B cell (primary cell): ENCODE measurements at places on chromosomes 7 and 10.
A peak's percentile ranks its signal among the peaks of the same experiment; 100 is the strongest.

GRCh38 chr10:112365014-112365432, 8.9 kb upstream of the ACSL5 start:
- DNase-seq = no peak
- no peak overlapping the region for H3K4me3 ChIP-seq
- H3K36me3 ChIP-seq = no peaks in the 10 kb centered on the region
- H3K27me3 ChIP-seq = no peaks in the 10 kb centered on the region
- no peak overlapping the region for H3K27ac ChIP-seq

GRCh38 chr7:130293521-130293920, 560 bp downstream of the CPA4 start:
- H3K27ac ChIP-seq = peak overlapping the region; percentile 35
- H3K36me3 ChIP-seq = no peaks in the 10 kb centered on the region
- H3K4me3 ChIP-seq = no peak overlapping the region

- no peak overlapping the region for H3K27ac ChIP-seq
- DNase-seq = no peak
- H3K36me3 ChIP-seq = no peaks in the 10 kb centered on the region
- H3K4me1 ChIP-seq = no peaks in the 10 kb centered on the region
Observed at GRCh38 chr7:46530081-46530750, 609.1 kb upstream of the IGFBP3 start.

DNA sequence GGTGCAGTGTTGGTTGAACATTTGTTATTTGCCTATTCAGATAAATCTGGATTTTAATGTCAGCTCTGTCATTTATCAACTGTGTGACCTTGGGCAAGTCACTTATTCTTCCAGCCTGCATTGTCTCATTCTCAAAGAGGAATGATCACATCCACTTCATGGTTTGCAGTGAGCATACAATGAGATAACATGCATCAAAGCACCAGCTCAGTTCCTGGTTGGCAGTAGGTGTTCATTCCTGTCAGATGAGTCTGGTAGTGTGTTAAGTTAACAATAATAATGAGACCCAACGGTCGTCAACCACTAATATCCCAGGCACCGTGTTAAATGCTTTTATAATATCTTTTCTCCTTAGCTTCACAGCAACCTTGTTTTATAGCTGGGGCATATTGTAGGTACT, 137.3 kb downstream of the SORCS3 start:
- no peak overlapping the region for H3K27ac ChIP-seq
- DNase-seq = no peak
- no peaks in the 10 kb centered on the region for H3K27me3 ChIP-seq
- H3K36me3 ChIP-seq = no peaks in the 10 kb centered on the region
- no peaks in the 10 kb centered on the region for H3K4me1 ChIP-seq

DNA sequence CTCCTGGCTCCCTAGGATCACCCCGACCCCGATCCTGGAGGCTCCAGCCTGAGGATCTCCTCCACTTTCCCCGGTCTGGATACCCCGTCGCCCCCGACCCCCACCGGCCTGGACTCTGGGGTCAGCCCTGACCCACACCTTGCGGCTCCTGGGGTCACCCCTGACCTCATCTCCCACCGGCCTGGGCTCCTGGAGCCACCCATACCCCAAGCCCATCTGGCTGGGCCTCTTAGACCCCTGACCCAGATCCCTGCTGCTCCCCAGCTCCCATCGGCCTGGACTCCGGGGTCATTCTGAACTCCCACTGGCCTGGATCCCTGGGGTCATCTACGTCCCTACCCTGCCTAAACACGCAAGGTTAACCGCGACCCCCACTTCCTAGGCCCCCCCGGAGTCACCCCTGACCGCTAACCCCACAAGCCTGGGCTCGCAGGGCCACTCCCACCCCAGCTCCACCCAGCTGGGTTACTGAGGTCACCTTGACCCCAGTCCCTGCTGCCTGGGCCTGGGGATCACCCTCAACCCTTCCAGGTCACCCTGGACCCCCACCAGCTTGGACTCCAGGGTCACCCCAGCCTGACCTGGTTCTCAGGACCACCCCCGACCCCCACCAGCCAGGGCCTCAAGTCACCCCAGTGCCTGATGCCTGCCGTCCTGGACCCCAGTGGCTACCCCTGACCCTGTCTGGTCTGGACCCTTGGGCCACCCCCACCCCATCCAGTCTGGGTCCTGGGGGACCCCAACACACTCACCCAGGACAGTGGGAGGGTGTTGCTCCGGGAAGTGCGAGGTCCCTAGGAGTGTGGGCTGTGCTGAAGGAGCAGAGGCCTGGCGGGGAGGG, 1.2 kb downstream of the FOXK1 start:
- peaks cover 4% of the 10 kb centered on the region for H3K36me3 ChIP-seq
- H3K4me3 ChIP-seq = peak overlapping the region; percentile 62
- H3K27me3 ChIP-seq = no peaks in the 10 kb centered on the region
- peaks cover 36% of the 10 kb centered on the region for H3K4me1 ChIP-seq
- peak overlapping the region; percentile 91 for H3K27ac ChIP-seq

DNA sequence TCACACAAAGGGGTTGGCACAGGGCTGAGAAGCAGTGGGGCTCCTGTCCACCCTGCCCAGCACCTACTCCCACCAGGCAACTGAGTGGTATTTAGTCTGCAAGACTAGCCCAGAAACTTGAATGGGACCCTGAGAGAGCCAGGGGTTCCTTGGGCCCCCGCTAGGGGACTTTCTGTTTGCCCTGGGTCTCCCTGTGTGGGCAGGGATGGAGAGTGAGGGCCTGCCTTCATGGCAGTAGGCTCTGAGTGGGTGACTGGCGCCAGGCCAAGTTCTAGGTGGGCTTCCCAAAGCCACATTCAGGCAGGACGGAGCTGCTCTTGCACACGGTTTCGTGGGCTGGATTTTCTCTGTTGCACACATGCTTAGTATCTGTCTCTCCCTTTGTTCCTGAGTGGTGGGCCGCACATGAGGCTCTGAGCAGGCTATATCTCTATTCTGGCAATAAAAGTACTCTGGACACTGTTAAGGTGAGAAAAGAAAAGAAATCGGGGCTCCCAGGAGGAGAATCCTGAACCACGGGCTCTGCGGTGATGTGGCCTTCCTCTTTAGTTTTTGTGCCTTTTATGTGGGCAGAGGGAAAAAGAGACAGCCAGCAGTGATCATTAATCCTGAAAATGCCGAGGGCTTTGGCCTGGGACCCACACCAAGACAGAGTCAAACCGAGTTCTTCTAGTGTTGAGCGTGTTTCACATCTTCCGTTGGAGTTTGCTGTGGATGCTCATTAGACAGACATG, 26.9 kb downstream of the IL2RA start:
- no peak for DNase-seq
- H3K4me1 ChIP-seq = peaks cover 5% of the 10 kb centered on the region
- no peaks in the 10 kb centered on the region for H3K27me3 ChIP-seq
- H3K36me3 ChIP-seq = no peaks in the 10 kb centered on the region

- DNase-seq = no peak
- H3K27ac ChIP-seq = no peak overlapping the region
- H3K27me3 ChIP-seq = peaks cover 3% of the 10 kb centered on the region
Observed at GRCh38 chr10:129078346-129078745, 388.7 kb upstream of the MGMT start.

GRCh38 chr10:72793752-72794151, 99.8 kb upstream of the OIT3 start:
- H3K4me3 ChIP-seq = no peak overlapping the region
- no peaks in the 10 kb centered on the region for H3K36me3 ChIP-seq
- no peak for DNase-seq
- H3K27me3 ChIP-seq = no peaks in the 10 kb centered on the region
- no peaks in the 10 kb centered on the region for H3K4me1 ChIP-seq
- no peak overlapping the region for H3K27ac ChIP-seq

- H3K27ac ChIP-seq = no peak overlapping the region
- H3K4me1 ChIP-seq = no peaks in the 10 kb centered on the region
- DNase-seq = no peak
Observed at GRCh38 chr7:23123007-23123406, 17.4 kb downstream of the KLHL7 start.

DNA sequence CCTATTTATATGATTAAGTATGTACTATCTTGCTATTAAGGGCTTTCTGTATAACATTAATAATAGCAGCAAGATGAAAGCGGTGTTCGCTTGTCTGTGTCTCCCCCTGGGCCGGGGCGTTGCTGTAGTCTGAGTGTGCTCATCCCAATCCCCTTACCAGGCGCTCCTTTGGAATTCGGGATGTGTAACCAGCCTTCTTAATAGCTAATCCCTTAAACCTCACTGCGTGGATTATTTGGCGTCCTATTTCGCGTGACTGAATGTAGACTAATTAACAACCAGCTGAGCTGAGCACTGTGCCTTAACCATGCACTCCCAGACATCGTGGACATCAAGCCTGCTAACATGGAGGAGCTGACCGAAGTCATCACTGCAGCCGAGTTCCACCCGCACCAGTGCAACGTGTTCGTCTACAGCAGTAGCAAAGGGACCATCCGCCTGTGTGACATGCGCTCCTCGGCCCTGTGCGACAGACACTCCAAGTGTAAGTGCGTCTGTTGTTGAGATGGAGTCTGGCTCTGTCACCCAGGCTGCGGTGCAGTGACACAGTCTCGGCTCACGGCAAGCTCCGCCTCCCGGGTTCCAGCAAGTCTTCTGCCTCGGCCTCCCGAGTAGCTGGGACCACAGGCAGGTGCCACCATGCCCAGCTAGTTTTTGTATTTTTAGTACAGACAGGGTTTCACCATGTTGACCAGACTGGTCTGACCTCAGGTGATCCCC, 36.6 kb downstream of the BNIP3 start:
- H3K4me3 ChIP-seq = no peak overlapping the region
- peaks cover 8% of the 10 kb centered on the region for H3K36me3 ChIP-seq
- H3K27me3 ChIP-seq = no peaks in the 10 kb centered on the region
- no peak for DNase-seq
- H3K4me1 ChIP-seq = no peaks in the 10 kb centered on the region

DNA sequence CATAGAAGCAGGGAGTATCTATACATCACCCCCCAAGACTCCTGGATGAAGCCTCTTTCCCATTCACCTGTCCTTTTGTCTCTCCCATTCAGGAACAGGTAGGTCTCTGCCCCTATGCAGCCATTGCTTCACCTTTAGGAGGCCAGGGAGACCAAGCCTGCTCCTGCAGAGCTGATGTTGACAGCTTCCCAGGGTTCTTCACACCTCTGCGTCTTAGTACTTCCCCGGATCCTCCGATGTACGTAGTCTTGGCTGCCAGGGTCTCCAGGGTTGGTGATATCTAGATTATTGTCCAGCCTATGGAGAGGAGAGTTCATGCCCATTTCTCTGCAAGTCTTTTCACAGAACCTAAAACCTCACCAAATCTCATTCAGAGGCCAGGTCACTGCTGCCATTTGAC, 365.7 kb upstream of the KLF6 start:
- H3K27ac ChIP-seq = no peak overlapping the region
- no peak overlapping the region for H3K4me3 ChIP-seq
- DNase-seq = no peak
- no peaks in the 10 kb centered on the region for H3K36me3 ChIP-seq

- no peaks in the 10 kb centered on the region for H3K4me1 ChIP-seq
- no peaks in the 10 kb centered on the region for H3K36me3 ChIP-seq
- no peak overlapping the region for H3K4me3 ChIP-seq
- H3K27me3 ChIP-seq = no peaks in the 10 kb centered on the region
- H3K27ac ChIP-seq = no peak overlapping the region
Observed at GRCh38 chr10:121661451-121661851, 63.2 kb upstream of the FGFR2 start.

DNA sequence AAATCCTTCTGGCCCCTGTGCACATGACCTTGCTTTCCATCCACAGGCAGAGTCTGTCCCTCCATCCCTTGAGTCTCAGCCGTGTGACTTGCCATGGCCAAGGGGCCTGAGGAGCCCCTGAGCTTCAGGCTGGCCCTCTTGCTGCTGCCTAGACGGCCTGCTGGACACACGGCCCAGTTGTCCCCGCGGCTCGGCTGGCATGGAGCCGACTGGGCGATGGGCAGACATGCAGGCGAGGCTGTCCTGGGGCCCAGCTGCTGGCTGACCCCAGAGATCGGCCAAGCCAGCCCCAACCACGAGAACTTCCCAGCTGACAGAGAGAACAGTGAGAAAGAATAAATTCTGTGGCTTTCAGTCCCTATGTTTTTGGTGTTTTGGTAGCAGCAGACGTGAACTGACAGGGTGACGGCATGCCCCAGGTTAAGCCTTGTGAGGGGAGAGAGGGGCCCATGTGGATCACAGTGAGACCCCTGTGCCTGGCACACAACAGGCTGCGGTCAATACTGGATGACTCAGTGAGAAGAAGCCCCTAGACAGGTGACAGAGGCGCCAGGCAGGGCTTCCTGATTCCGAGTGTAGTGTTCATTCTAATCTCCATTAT, 11.7 kb downstream of the PRKAG2 start:
- H3K36me3 ChIP-seq = no peaks in the 10 kb centered on the region
- no peaks in the 10 kb centered on the region for H3K27me3 ChIP-seq
- DNase-seq = no peak
- peaks cover 14% of the 10 kb centered on the region for H3K4me1 ChIP-seq
- no peak overlapping the region for H3K4me3 ChIP-seq

DNA sequence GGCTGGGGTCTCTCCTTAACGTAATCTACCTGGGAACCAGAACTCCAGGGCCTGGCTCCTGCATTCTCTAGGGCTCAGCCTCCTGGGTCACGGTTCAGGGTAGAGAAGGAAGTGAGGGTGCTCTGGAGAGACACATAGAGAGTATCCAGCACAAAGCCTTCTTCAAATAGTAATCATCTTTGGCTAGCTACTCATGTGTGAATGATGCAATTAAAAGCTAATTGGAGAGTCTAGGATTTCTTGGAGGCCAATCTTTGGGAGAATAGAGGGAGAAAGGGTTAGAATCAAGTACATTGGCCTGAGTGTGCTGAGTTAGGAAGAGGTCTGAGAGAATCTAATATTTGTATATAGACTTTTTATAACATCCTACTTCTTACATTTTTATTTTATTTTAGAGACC, 24.0 kb upstream of the MALRD1 start:
- DNase-seq = no peak
- H3K4me1 ChIP-seq = no peaks in the 10 kb centered on the region
- H3K27me3 ChIP-seq = no peaks in the 10 kb centered on the region
- no peak overlapping the region for H3K27ac ChIP-seq
- H3K4me3 ChIP-seq = no peak overlapping the region
- no peaks in the 10 kb centered on the region for H3K36me3 ChIP-seq

DNA sequence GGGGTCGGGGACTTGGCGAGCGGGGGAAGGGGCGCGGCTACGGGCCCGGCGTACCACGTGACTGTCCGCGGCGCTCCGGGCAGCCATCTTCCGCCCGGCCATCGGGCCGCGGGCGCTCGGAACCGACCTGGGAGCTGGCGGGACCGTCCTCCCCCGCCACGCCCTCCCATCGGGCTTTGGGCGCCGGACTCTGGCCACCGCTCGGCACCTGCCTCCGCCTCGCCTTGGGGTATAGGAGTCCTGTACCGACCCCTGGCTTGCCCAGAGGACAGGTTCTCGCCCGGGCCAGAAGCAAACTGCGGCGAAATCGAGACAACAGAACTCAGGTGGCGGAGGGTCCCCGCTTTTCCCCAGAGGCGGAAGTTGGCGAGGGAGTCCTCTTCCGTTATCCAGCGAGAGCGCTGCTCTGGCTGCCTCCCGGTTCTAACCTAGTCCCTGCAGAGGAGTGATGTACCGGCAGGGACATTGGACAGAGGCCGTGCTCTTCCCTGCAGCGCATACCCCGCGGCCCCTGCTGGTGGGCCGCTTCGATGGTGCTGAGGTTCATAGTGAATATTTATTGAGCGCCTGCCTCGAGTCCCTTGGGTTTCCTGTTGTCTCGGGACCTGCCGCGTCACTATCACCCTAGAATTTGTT, 1.2 kb upstream of the SGMS1 start:
- peak overlapping the region; percentile 99 for H3K27ac ChIP-seq
- H3K27me3 ChIP-seq = no peaks in the 10 kb centered on the region
- H3K4me1 ChIP-seq = peaks cover 19% of the 10 kb centered on the region
- DNase-seq = peak; percentile 90
- peak overlapping the region; percentile 97 for H3K4me3 ChIP-seq

- no peaks in the 10 kb centered on the region for H3K36me3 ChIP-seq
- no peaks in the 10 kb centered on the region for H3K27me3 ChIP-seq
- H3K4me3 ChIP-seq = no peak overlapping the region
- no peak for DNase-seq
- no peak overlapping the region for H3K27ac ChIP-seq
Observed at GRCh38 chr10:76880931-76881330, 756.7 kb downstream of the KCNMA1 start.
